HT1080 (cell line): ENCODE measurements at places on chromosomes 7 and 10. TPM values are rescaled to one million over a fixed set of nuclear protein-coding genes. Genes with fewer than 3 reads are reported as not detected.

DNA sequence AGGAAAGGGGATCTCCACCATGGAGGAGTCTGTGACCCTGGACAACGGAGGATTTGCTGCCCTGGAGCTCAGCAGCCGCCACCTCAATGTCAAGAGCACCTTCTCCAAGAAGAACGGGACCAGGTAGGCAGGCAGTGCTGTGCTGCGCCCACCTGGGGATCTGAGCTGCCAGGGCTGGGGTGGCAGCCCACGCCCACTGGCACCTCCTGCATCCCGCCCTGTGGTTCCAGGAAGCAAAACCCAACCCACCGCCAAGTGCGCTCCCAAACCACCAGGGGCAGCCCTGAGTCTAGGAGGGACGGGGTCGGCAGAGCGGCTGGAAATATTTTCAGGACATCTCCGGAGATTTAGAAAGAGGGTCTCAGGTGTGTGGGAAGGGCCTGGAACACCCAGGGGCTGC is 440.3 kb upstream of the FOXK1 start:
- no peak for DNase-seq

GRCh38 chr10:52682766-52683165 is 89.8 kb downstream of the MBL2 start:
- no peak for DNase-seq

- DNase-seq, result no peak
These were observed 182.8 kb upstream of the PHF14 start for GRCh38 chr7:10790910-10791309.

DNA sequence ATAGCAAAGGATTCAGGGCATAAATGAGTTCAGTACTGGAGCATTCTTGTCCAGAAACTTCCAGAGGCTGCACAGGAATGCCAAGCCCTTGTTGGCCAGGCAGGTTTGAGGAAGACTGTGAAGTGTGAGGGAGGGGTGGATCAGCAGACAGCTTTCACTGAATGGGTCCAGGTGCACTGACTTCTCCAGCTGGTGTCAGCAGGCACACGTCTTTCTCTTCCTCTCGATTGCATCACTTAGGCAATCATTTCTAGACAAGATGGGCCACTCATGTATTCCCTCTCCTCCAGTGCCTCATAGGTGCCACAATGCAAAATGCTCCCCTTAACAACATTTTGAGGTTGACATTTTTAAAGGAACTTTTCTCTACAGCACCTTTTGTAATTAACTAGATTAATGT is 15.6 kb upstream of the PLEKHS1 start:
- no peak for DNase-seq

- no peak for DNase-seq
These were observed 178.8 kb downstream of the ARL4A start for GRCh38 chr7:12866207-12866606.

DNA sequence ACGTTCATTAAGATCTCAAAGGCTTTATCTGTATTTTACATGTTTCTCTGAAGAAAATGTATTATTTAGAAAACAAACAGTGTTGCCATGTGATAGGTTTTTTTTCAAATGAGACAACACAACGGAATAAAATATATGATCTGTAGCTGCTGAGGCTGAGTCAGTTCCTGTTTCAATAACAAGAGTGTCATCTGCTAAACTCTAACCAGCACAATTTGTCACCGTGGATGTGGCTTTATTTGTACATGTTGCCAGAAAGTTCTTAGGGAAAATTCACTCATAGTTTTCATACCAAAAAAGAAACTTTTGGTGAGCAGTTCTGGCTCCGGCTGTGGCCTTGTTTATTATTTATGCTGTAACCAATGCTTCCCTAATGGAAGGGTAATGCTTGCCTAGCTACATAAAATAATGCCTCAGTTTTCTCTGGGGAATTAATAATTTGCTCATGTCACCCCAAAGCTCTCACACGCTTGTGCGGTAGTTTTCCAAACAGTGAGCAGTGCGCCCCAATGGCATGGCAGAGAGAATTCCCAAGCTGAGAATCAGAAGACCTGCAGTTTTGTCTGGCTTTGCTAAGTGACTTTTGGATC is 20.3 kb upstream of the KLF6 start:
- peak; percentile 90 for DNase-seq

- peak; percentile 21 for DNase-seq
These were observed 46.4 kb downstream of the ESYT2 start for GRCh38 chr7:158782761-158783401.

DNA sequence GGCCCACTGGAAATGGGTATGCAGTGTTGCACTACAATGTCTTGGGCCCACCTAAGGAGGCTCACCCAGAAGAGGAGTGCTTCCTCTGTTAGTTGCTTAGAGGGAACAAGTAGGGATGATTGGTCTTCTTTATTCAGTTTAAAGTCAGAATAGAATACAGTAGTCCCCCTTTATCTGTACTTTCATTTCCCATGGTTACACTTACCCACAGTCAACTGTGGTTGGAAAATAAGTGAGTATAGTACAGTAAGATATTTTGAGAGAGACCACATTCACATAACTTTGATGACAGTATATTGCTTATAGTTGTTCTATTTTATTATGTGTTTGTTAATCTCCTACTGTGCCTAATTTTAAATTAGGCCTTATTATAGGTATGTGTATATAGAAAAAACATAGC is 151.4 kb downstream of the COL28A1 start:
- no peak for DNase-seq

- DNase-seq, result no peak
These were observed 43.6 kb upstream of the LRRTM3 start for GRCh38 chr10:66882271-66882670.

DNA sequence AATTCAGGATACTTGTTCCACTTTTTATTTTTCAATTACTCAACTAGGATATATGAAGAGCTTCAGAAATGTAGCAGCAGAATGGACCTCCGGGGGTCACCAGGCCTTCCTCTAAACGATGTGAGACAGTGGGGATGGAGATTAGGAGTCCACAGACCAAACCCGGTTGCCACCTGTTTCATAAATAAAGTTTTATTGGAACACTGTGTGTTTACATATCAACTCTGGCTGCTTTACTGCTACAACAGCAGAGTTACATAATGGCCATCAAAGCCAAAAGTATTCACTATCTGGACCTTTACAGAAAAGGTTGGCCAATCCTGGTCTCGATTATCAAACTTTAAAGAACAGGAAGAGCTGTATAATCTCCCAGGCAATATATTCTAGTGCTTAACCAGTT is 30.8 kb downstream of the RAPGEF5 start:
- DNase-seq, result no peak

GRCh38 chr7:3425087-3425486 is 124.0 kb downstream of the SDK1 start:
- no peak for DNase-seq

- no peak for DNase-seq
These were observed 48.9 kb downstream of the ZNF277 start for GRCh38 chr7:112255388-112255720.

- no peak for DNase-seq
These were observed 259.9 kb downstream of the PTPRN2 start for GRCh38 chr7:158327571-158328180.

GRCh38 chr7:7816816-7817536 is 98.6 kb upstream of the RPA3 start:
- no peak for DNase-seq

- DNase-seq, result no peak
These were observed 82.3 kb downstream of the PRLHR start for GRCh38 chr10:118513174-118513573.

DNA sequence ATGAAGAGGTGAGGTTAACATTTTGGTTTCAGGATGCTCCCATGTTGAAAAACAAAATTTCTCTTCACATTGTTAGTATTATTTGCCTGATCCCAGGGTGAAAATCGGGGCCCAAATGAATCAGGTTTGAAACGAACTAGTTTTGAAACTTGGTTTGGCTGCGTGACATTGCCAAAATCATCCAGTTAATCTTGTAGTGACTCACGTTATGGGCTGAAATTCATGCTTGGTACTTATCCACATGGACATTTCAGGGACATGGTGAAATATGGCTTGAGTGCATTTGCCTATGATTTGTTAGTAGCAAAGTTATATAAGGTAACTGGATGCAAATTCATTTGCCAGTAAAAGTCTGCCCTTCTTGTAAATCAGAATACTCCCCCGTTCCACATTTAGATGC is 97.3 kb downstream of the CFAP58 start:
- DNase-seq, result no peak

- no peak for DNase-seq
These were observed 65.2 kb upstream of the TM9SF3 start for GRCh38 chr10:96651998-96652431.

DNA sequence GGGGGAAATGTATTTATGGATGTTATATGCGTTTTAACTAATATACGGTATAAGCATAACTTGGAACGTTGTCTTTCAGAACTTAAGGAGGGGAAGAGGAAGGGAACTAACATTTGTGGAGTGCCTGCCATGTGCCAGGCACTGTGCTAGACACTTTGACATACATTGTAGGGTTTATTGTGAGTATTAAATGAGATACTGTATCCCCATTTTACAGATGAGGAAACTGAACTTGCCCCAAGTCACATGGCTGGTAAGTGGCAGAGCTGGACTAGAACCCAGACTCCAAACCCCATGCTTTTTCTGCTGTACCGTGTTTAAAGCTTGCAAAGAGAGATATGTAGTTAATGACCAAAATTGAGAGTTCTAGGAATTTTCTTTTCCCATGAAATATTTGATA is 74.6 kb downstream of the CREM start:
- DNase-seq, result no peak

DNA sequence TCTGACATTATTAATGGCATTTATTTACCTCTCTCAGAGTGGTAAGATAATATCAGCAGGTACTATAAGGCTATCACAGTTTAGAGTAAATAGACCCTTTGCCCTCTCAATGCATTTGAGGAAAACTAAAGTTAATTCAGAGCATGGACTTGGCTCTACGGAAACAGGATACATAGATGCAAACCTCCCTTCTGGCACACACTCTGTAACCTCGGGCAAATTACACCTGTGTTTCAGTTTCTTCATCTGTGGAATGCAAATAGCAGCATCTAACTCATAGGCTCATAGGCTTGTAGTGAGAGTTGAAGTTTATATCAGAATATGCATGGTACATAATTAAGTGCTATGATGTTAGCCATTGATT is 5.6 kb downstream of the RAPGEF5 start:
- no peak for DNase-seq

DNA sequence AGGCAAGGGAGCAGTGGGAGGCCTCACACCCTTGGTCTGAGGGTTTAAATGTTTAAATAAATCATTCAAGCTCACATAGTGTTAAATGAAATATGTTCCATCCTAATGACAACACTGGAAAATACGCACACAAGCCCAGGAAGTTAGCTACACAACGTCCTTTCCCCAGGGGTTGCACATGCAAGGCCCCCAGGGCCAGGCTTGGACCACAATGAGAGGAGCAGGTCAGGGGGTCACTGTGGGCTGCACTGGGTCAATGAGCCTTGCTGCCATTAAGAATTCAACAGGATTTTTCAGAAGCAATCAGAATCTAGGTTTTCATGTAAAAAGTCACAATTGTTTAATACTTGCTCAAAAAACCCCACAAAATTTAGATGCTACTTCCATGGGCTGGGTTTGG is 64.9 kb upstream of the ADCY1 start:
- no peak for DNase-seq

DNA sequence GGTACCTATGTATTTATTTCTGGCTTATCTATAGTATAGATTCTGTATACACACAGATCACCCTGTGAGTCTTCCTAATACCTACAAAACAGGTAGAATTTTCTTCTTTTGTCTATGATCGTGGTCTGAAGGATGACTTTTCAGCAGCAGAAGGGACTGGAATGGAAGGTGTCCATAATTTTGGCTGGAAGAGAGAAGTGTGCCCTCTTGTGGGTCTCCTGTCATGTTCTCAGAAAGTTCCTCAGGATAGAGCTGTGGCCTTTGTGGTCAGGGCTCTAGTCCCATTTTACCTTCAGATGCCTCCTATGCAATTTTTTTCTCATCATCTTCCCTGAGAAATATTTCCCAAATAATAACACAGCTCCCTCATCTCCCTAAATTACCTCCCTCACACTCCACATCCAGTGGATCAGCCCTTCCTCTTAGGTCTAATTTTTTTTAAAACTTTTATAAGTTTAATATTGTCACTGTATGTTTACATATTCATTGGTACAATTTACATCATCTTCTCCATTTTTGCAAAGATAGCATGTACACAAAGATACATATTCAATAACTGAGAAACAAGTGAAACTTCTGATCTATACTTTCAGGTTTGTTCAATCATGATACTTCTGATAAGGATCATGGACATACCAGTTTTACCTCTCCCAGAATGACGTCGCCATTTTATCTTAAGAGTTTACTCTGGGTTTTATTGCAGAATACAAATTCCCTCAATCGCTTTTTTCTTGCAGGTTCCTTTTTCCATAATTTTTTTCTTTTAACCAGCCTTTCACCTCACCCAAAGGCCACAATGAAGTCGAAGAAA is 112.7 kb downstream of the REEP3 start:
- peak; percentile 67 for DNase-seq

- no peak for DNase-seq
These were observed 99.4 kb downstream of the MKX start for GRCh38 chr10:27646194-27646593.

GRCh38 chr7:94042381-94042780 is 38.2 kb upstream of the BET1 start:
- DNase-seq, result no peak

DNA sequence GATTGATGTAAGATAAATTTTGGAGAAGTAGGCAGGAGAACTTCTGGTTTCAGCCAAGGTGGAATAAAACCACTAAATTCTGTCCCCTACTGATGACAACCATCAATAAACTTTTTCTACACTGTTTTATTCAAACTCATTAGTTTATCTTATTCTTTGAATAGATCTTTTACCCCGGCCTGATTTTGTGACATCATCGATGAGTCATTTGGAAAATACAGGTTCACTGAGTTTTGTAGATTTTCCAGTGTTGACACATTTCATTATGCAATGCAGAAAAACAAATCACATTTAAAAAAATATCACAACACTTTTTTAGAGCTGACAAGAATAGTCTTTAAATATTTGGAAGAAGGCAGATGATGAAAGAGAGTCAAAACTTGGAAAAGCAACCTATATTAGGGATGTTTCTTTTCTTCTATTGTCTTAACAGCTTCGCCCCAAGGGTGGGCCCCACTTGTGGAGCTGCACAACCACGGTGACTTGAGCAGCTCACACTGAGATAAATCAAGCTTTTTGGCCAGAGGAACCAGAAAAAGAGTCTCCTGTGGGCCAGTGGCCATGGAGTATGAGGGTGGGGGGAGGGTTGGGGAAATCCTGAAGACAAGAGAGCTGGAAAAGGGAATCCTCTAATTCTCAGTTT is 112.8 kb downstream of the PTEN start:
- no peak for DNase-seq

The VWDE gene
- total RNA-seq, result 1.1 and 1.6 TPM in 2 replicates

The ABCB4 gene
- total RNA-seq, result 0.42 and 1.1 TPM in 2 replicates

The ANKRD61 gene
- 0.18 and 0.37 TPM in 2 replicates for total RNA-seq

The AKR1C8 gene
- total RNA-seq, result not detected in 2 replicates

The C10orf105 gene
- total RNA-seq, result not detected in 2 replicates

The ACTL6B gene
- not detected in 2 replicates for total RNA-seq

The IL2RA gene
- total RNA-seq, result not detected in 2 replicates

The CEP55 gene
- total RNA-seq, result 86.3 and 87.3 TPM in 2 replicates

The USP6NL gene
- 15.0 and 20.8 TPM in 2 replicates for total RNA-seq

The C7orf25 gene
- 9.0 and 12.5 TPM in 2 replicates for total RNA-seq

The DLX6 gene
- total RNA-seq, result 0.45 and 0.80 TPM in 2 replicates

The ZNF438 gene
- total RNA-seq, result 1.7 and 3.1 TPM in 2 replicates

The MMD2 gene
- not detected in 2 replicates for total RNA-seq
